ENCODE measurements at places on chromosomes 16 and 17.

- no peak for DNase-seq
Observed at GRCh38 chr16:6827931-6828330, 504.7 kb upstream of the RBFOX1 start.

DNA sequence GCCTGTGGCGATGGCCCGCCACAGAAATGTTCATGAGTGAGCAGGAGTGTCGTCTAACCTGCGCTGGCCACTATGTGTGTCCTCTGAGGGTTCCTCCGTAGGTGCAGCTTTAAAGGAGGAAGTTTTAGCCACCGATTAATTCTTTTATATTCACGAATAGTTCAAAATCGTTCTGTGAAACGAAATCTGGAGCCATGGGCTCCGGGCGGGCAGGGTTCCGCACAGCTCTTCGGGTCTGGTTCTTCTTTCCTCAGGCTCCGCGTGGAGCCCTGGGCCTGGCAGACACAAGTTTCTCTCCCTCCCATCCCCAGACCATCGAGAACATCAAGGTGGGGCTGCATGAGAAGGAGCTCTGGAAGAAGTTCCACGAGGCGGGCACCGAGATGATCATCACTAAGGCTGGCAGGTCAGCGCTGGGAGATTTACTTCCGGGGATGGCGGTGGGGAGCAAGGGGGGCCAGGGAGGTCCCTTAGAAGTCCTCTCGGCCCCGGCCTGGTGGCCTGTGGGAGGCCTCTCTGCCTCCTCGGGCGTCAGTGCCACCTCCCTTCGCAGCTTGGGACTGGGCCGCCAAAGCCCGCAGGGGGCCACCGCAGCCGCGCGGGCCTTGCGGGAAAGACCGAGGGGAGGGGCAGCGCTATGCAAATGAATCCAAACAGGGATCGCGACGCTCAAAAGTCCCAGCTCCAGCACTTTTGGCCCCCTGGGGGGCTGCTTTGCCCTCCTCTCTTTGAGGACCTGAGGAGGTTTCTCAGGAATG is 5.2 kb downstream of the TBX4 start:
- no peak for DNase-seq

DNA sequence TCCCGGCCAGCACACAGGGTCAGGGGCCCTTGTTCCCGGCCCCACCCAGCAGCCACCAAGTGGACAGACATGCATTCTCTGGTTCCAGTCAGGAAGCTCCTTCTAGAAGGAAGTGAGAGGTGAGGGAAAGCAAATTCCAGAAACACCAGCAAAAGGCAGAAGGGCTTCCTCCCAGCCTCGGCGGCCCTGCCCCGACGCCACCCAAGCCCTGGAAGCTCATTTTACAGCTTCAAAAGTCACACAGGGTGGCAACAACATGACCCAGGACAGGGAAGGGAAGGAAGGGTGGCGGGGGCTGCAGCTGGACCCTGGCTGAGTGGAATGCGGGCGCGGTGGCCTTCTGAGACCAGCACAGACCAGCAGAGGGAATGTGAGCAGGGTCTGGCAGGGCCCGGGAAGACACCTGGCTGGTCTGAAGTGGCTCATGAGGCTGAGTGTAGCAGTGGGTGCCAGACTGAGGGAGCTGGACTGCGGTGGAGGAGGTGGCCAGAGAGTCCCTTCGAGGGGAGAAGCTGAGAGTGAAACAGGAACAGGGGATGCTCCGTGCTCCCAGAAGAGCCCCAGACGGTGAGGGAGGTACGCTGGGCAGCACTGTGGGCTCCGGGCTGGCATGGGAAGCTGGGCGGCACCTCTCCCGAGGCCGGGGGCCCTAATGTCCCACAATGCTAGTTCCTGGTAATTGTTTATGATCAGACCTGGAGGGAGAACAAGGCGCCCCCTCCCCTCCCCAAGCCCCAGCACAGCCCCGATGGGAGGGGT is 1.9 kb upstream of the UNC13D start:
- no peak for DNase-seq

DNA sequence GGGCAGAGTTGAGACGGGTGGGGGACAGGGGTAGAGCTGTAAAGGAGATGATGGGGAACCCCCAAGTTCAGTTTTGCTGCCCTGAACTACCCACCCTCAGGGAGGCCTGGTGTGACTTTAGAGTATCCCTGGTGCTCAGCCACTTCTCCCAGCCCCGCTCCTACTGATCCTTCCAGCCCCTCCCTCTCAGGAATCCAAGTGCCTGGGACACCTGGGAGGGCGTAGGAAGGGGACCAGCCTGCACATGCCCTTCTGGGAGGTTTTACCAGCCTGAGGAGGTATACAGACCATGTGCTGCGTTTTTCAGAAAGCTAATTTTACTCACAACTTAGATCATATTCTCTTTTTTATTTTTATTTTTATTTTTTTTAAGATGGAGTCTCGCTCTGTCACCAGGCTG is 4.1 kb downstream of the ST6GALNAC2 start:
- DNase-seq, result no peak

DNA sequence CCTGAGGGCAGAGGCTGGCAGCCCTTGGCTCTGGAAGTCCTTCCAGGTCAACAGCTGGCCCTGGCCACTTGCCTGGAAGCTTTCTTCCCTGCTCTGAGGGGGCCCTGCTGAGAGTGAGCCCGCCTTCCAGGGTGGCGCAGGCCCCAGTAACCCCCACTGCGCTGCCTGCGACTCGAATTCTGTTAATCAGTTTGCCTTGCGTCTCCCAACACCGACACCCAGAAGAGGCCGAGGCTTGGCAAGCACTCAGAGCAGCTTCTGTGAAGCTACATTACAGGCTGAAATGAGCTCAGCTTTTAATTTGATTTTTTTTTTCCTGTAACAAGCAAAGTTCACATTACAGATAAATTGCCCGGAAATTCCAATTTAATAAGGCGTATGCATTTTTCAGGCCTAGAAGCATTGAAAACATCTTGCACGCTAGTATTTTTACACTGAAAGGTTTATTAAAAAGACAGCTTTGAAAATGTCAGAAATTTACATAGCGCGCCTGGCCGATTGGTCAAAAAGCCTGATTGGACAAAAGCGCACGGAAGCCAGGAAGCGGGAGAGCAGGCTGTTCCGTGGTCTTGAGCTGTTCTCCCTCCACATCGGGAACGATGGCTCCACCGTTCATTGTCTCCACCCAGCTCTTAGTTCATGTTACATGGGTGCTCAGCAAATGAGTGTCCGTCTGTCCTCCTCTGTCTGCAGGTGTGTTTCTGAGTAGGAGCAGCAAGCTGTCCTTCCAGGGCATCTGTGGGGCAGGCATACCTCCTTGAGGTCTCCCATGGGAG is 65.5 kb upstream of the HSBP1 start:
- DNase-seq, result no peak

DNA sequence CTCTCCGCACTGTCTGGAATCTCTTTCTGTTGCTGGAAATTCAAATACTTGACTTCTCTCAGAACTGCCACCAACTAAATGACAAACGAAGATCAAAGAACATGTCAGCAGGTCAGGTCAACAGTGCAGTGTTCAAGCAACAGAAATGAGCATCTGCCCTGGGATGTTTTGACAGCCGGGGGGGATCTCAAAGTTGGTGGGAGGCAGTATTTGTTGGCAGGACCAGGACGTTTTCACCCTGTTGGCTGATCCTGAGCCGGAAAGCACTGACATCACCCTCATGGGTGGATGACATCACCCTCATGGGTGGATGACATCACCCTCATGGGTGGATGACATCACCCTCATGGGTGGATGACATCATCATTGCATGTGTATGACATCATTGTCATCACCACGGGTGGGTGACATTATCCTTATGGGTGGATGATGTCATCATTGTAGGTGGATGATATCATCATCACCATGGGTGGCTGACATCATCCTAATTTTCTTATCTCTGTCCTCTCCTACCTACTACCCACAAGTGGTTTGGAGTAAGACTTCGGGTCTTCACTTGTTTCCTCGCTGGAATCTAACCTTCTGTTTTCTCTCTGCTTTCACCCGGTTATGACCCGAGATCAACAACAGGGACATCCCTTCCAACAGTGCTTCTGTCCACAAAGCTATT is 18.9 kb downstream of the DNAH17 start:
- DNase-seq, result no peak

DNA sequence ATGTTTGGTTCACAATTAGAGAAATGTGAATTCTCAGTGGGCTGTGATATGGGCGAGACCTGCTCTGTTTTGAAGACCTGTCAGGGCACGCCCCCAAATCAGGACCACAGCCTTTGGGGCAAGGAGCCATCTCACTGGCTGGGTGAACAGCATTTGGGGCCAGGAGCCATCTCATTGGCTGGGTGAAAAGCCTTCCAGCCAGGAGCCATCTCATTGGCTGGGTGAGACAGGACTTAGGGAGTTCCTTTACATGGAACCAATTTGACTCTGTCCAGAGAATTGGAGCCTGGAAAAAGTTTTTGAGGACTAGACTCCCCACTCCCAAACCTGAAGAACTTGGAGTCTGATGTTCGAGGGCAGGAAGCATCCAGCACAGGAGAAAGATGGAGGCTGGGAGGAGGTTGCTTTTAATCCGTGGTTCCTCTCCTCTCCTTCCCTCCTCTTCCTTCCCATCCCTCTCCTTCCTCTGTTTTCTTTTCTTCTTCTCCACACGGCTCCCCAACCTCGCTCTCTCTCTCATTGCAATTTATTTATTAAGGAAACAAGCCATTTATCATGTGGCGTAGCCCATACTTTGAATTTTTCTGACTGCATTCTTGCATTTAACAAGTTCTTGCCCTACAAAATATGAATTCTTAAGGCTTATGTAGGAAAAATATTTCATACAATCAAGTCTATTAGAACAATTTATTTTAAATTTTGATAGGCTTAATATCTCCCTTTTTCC is 19.7 kb downstream of the FOXL1 start:
- no peak for DNase-seq

DNA sequence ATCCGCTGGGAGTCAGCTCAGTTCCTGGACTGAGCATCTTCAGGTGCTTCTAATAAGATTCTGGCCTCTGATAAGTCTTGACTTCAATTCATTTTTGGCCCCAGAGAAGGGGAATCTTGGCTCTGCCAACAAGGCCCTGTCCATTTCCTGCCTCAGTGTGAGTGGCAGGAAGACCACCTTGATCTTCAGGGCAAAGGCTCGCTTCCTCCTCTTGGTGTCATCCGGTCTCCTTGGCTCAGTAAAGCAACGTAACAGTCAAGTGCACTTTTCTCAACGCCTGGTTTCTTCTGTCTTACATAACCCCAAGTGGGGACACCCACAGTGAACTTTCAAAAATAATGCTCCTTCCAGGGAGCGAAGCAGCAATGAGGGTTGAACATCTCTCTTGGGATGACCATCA is 169.8 kb downstream of the PRKCB start:
- no peak for DNase-seq

DNA sequence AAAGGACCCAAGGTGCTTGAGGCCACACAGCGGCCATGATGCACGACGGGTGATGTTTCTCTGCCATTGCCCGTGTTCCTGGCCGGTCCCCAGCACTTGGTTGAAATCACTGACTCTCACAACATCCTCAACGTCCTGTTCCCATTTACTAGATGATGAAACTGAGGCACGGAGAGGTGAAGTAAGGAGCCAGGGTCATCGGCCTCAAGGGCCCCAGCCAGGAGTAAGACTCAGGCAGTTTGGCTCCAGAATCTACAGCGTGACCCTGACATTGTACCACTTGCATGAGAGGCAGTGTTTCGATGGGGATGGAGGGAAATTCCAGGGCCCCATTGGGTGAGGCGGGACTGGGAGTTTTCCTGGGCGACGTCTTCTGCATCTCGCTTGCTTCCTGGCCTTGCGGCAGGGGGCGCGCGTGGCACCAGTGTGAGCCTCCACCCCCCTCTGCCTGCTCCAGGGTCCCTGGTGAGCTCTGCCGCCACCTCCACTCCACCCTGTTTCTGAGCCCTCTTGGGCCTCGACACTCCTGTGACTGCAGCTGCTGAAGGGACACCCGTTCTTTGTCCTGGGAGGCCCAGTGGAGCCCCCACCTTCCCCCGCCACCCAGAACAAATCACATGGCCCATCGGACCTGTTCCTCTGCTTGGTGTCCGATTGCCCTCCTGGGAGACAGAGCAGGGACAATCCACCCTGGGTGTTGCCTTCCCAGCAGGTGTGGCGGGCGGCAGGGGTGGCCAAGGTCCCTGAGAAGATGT is 133.0 kb upstream of the GSE1 start:
- no peak for DNase-seq

GRCh38 chr17:46192439-46193150 is 634 bp downstream of the KANSL1 start:
- peak; percentile 21 for DNase-seq

DNA sequence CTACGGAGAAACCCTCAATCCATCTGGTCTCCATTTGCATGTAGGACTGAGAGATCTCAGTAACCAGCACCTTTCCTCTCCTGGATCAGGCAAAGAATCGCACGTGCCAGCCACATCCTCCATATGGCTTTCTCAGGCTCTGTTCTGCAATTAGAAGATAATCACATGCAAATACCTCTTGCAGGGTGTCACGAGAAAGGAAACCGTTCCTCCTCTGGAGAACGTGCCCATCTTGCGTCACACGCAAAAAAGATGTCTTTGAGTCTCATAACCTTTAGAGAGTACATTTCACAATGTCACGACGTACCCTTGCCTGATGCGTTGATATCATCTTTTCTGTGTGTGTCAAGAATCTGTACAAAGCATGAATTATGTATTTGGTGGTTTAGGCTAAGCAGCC is 36.2 kb upstream of the DNAH17 start:
- DNase-seq, result no peak

DNA sequence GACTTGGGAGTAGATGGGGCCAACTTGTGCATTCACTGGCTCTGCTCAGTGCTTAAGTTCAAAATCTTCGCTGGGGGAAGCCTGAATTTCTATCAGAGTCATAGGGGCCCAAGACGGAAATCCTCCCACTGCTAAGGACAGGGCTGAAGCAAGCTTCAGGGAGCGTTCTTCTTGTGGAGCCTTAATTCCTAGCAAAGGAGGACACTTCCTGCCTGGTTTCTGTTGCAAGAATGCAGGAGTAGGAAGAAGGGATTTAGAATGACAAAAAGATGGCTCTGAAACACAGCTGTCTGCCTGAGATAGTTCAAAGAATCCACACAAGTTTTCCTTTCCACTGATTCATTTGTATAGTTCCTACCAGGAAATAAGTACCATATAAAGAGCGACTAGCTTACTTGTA is 26.4 kb downstream of the PSME3IP1 start:
- no peak for DNase-seq

DNA sequence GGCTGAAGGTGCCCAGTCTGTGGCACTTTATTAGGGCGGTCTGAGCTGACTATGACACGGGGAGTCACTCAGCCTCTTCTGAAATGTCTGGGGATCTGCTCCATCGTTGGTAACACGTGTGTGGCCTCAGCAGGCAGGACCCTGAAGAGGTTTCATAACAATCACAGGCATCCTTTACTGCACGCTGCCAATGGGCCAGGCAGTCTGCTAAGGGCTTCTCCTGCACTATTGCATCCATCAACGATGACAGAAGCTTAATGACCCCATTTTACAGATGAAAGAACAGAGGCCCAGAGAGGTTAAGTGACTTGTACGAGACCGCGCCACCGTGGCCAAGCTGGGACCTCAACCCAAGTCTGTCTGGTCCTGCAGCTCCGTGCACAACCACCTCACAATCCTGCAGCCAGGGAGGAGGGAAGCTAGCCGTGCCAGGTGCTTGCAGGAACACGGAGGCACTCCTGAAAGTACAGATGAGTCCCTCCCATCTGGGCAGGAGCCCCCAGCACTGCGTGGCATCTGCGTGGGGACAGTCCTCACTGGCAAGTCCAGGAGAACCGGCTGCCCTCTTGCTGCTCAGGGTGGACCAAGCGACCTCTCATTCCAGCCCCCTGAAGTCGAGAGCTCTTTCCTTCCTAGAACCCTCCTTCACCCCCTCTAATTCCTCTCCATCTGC is 40.0 kb downstream of the RPH3AL start:
- no peak for DNase-seq

- peak; percentile 63 for DNase-seq
Observed at GRCh38 chr16:69100071-69100691, 5.3 kb upstream of the HAS3 start.

Data from NCI-H2029 treated with DMSO at 0.1 percent for 48 hours (cell line).